ENCODE measurements at places on chromosomes 1 and 21. TPM values are rescaled to one million over a fixed set of nuclear protein-coding genes. Genes with fewer than 3 reads are reported as not detected.

ITLN1 gene
- polyA plus RNA-seq = 0.24 TPM

SLC9C2 gene
- polyA plus RNA-seq = not detected

DHCR24 gene
- 214 TPM for polyA plus RNA-seq

BRINP3 gene
- not detected for polyA plus RNA-seq

CELA2A gene
- polyA plus RNA-seq = not detected

TRIM63 gene
- polyA plus RNA-seq = not detected

CYP4A11 gene
- polyA plus RNA-seq = not detected

GCLM gene
- 8.4 TPM for polyA plus RNA-seq

ARHGAP30 gene
- not detected for polyA plus RNA-seq

VSIG8 gene
- not detected for polyA plus RNA-seq

DMRTA2 gene
- polyA plus RNA-seq = not detected

EXOSC10 gene
- polyA plus RNA-seq = 70.5 TPM

CLDN17 gene
- polyA plus RNA-seq = not detected

ANKRD35 gene
- polyA plus RNA-seq = 0.10 TPM

DNA sequence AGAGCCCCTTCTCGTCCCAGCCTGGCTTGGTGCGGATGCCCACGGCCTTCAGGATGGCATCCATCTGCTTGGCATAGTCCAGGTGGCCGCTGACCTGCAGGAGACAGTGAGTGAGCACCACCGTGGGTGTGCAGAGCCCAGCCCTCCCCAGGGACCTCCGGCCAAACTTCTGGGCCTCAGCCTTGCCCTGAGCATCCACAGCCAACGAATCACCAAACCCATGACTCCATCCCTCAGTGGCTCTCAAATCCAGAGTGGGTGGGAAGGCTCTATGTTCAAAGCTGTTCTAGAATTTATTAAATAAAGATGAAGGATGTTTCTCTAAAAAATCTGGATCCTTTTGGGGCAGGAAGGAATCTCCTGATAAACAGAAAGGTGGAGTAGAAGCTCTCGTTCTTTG, 18.7 kb downstream of the HTR6 start:
- DNase-seq = no peak

GRCh38 chr1:220121791-220122530, 28.0 kb downstream of the IARS2 start:
- DNase-seq = no peak

DNA sequence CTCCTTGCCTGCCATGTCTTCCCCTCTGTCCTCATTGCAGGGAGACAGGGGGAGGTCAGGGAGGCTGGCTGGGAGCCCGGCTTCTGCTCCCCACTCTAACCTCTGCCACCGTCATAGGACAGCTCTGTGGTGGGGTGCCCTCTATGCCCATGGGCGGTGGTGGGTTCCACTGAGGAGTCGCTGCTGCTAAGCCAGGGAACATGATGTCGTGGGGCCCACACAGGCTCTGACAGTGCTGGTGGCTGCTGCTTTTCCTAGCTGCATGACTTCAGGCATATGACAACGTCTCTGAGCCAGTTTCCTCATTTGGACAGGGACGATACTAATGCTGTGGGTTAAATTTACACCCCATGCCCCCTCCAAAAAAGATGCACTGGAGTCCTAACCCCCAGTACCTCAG, 14.7 kb downstream of the KCNA10 start:
- DNase-seq = no peak

GRCh38 chr1:202964791-202965410, 2.2 kb downstream of the CYB5R1 start:
- no peak for DNase-seq

DNA sequence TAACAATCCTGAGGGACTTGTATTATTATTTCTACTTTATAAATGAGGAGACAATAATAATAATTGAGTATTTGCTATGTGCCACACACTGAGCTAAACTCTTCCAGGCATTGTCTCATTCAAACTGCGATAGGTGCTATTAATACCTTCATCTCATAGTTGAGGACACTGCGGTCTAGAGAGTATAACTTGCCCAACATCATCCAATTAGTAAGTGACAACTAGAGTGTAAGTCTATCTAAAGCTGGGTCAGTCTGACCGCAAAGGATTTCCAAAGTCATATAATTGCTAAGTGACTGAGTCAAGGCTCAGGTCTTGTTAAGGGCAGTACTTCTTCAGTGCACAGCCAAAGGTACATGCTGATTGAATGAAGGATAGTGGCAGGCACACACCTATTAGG, 9.7 kb downstream of the BCL9 start:
- no peak for DNase-seq

DNA sequence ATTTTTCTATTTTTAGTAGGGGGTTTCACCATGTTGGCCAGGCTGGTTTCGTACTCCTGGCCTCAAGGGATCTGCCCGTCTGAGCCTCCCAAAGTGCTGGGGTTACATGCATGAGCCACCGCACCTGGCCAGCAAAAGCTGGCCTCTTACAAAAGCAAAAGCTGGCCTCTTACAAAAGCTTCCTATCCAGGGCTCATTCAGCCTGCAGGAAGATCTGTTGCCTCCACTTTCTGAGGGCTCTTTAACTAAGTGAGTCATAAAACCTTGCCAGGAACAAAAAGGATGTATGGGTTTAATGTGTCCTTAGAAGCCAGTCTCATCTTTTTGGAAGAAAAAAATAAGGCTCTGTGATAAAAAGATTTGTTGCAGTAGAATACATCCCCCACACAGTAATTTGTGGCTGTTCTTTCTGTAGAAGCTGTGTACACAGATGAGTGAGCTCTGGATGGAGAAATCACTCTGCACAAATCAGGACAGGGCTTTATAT, 15.0 kb downstream of the HTR1D start:
- no peak for DNase-seq

GRCh38 chr1:24393892-24394291, 19.7 kb downstream of the STPG1 start:
- DNase-seq = peak; percentile 59

- peak; percentile 56 for DNase-seq
These were observed 196.7 kb upstream of the VAMP3 start for GRCh38 chr1:7574121-7575040.

DNA sequence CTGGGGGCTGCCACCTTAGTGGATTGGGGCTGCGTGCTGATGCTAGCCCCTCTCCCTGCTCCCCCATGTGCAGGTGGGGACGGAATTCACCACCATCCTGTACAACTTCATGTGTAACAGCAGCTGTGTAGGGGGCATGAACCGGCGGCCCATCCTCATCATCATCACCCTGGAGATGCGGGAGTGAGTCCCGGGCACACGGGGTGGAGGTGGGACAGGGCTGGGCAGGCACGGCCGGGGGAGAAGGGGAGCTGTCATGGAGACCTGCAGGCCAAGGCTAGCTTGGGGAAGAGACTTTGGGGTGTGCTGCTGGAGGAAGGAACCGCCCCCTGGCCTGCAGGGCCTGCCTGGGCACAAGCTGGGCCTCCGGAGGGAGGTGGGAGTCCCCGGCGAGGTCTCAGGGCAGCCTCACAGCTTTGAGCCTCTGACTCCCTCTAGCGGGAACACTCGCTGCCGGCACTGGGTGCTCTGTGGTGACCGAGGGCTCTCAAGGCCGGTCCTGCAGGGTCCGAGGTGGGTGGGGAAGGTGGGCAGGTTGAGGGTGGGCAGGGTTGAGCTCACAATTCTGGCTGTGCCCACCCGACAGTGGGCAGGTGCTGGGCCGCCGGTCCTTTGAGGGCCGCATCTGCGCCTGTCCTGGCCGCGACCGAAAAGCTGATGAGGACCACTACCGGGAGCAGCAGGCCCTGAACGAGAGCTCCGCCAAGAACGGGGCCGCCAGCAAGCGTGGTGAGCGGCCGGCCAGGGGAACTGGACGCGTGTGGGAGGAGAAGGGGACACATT, 25.0 kb upstream of the CCDC27 start:
- no peak for DNase-seq

DNA sequence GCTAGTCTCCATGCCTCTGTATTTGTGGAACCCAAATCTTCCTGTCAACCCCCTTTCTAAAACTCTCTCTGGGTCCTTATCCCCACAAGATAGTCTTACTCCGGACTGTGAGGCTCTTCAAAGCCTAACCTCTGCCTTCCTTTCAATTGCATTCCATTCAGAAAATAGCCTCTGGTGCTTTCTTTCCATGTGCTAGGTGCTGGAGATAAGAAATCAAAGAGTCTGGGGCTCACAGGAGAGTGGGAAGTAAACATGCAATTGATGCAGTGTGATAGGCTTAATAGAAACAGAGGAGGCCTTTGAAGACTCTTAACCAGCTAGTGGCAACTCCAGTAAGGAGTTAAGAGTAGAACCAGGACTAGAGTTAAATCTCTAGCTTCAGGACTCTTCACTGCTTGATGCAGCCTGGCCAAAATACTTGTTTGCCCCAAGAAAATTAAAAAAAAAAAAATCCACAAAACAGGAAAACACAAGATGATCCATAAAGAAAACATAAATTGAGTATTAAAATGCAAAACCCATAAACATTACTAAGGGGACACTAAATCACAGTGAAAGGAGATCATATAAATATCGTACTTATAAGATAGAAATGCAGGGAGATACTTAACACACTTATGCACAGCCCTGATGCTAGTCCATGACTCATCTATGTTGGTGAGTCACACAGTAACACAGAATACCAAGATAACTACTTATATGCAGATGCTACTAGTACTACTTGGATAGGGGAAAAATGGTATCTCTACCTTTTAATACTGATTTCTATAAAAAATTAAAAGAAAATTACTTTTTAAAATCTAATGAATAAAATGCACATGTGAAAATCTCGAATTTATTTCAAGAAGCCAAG, 341.5 kb downstream of the KCNH1 start:
- no peak for DNase-seq

DNA sequence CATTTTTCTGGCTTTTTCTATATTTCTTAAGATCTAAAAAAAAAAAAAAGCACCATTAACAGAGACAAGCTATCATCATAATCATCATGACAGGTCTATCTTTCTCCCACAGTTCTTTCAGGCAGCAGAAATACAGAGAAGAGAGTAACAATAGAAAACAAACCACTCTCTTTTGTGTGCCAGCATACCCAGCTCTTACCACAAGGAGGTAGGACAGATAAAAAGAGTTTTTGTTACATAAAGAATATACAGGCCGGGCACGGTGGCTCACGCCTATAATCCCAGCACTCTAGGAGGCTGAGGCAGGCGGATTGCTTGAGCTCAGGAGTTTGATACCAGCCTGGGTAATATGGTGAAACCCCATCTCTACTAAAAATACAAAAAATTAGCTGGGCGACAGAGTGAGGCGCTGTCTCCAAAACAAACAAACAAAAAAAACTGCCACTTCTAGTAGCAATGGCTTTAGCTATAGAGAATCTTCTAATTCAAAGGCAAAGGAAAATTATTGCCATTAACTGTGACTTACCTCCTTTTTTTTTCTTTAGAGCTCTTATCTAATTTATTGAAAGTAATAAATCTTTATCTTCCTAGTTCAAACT, 39.7 kb downstream of the ANKRD13C start:
- DNase-seq = no peak

GRCh38 chr1:212062832-212063438, 27.4 kb downstream of the DTL start:
- peak; percentile 57 for DNase-seq

- no peak for DNase-seq
These were observed 171.1 kb upstream of the CSF3R start for GRCh38 chr1:36653850-36654249.

- DNase-seq = no peak
These were observed 210.9 kb upstream of the GALNT2 start for GRCh38 chr1:229856009-229856650.

DNA sequence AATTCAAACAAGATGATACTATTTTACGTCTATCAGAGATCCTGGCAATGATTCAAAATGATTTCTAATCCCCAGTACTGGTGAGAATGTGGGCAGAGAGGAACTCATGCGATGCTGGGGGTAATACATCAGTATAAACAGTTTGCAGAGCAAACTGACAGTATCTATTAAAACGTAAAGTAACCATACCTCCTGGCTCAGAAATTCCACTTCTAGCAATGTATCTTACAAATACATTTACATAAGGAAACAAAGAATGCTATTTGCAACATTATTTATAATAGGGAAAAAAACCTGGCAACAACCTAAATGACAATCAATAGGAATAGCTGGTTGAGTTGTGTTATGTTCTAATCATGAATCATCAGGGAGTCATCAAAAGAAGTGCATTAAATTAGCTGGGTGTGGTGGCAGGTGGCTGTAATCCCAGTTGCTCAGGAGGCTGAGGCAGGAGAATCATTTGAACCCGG, 15.9 kb downstream of the RCAN1 start:
- DNase-seq = no peak

DNA sequence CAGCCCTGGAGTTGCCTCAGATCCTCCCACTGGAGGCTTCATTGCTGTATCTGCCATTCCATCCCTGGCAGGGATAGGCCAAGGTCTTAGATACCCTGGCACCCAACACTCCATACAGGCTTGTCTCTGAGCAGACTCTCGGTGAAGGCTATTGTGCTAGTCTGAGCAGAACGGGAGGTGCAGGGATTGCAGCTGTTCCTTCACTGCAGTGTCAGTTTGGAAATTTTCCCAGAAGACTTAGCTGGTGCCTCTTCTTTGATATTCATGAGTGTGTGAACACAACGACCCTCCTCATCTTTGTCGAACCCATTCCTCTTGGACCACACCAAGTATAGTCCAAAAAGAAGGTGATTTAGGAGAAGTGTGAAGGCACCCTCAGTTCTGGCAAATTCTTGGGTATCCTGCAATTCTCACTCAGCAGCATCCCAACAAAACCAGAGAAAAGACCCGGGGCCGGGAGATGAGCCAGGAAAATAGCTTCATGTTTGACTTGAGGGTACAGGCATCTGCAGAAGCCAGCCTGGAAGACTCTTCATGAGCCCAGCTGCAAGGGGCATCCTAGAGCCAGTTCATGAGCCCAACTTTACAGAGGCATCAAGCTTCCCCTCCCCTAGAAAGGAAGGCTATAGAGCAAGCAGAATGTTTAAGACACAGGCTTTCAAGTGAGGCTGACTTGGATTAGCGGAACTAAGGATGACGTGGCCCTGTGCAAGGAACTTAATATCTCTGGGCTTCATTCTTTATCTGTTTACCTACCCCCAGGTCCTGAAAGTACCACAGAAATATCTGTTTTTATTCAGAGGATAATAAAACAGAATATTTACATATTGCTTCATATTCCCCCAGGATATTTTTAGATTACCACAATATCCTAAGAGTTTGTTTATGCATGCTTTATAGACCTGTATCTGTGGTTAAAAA, 38.8 kb upstream of the HAO2 start:
- DNase-seq = no peak

- no peak for DNase-seq
These were observed 5.2 kb downstream of the OLIG1 start for GRCh38 chr21:33075128-33075527.

DNA sequence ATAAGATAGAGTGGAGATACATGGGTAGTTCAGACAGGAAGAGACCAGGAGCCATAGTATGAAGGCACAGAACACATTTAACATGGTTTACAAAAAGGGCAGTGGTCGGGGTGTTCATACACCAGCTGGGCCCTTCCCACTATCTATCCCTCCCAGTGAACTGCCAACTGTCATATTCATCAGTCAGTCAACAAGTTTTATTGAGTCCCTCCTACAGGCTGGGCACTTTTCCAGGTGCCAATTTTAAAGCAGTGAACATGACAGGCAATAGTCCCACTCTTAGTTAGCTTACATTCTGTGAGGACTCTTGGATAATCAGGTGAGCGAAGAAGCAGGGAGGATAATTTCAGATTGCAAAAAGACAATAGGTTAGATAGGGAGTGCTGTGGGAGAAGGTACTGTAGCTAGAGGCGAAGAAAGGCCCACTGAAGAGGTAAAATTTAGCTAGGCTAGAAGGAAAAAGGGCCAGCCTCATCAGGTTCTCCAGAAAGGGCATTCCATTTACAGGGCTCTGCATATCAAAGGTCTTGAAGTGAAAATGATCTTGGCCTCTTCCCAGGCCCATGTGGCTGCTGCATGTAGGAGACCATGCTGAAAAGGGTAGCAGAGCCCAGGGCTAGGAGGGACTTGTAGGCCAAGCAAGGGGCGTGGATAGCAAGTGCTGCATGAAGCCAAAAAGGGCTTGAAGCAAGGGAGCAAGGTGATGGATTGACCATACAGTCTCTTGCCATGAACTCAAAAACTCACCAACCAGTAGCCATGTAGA, 274.7 kb upstream of the SNX7 start:
- DNase-seq = no peak

Measured in endothelial cell of umbilical vein (primary cell).